ENCODE measurements at places on chromosomes 1 and 21. TPM values are rescaled to one million over a fixed set of nuclear protein-coding genes. Genes with fewer than 3 reads are reported as not detected.

Gene NFIA
- total RNA-seq, result 0.58 TPM

Gene KIF21B
- 12.0 TPM for total RNA-seq

Gene LCE3D
- total RNA-seq, result not detected

Gene S100A8
- not detected for total RNA-seq

Gene PTPN7
- not detected for total RNA-seq

Gene KRTAP13-2
- not detected for total RNA-seq

Gene CRNN
- total RNA-seq, result not detected

Gene XCL2
- total RNA-seq, result not detected

Gene DNAH14
- total RNA-seq, result 10.1 TPM

Gene CD34
- total RNA-seq, result not detected

Gene PMF1
- 131 TPM for total RNA-seq

Gene AADACL4
- total RNA-seq, result not detected

Gene RABIF
- total RNA-seq, result 12.7 TPM

Gene EXTL1
- 0.07 TPM for total RNA-seq

Gene LEFTY1
- not detected for total RNA-seq

Gene ZYG11B
- 21.8 TPM for total RNA-seq

Gene LMX1A
- total RNA-seq, result not detected

Gene LEPR
- total RNA-seq, result 12.4 TPM

Gene KCNA10
- total RNA-seq, result not detected

Gene SLC1A7
- not detected for total RNA-seq

Gene C1orf159
- total RNA-seq, result 20.2 TPM

Gene KCNT2
- 1.7 TPM for total RNA-seq

Gene SPEN
- 10.4 TPM for total RNA-seq

Gene F5
- not detected for total RNA-seq

Gene SDC3
- 25.6 TPM for total RNA-seq

Gene HSPB7
- not detected for total RNA-seq

Gene RCSD1
- total RNA-seq, result not detected

Gene S100A16
- 1,016 TPM for total RNA-seq

Gene USH2A
- not detected for total RNA-seq

Gene HSD3B2
- total RNA-seq, result not detected

Gene EPRS1
- 80.3 TPM for total RNA-seq

Gene CAMSAP2
- 12.1 TPM for total RNA-seq

Gene ACTL8
- total RNA-seq, result not detected

Gene SMCP
- total RNA-seq, result not detected

Gene RUNX3
- total RNA-seq, result not detected

Gene DMRTA2
- total RNA-seq, result not detected

Gene MYOC
- not detected for total RNA-seq

Gene FAM151A
- total RNA-seq, result not detected

Gene KRTAP19-7
- total RNA-seq, result not detected

Gene PSRC1
- 56.6 TPM for total RNA-seq

Gene CA6
- total RNA-seq, result not detected

Gene TNFRSF8
- total RNA-seq, result 0.35 TPM

Gene CHI3L1
- 0.86 TPM for total RNA-seq

Gene ZBTB8OS
- total RNA-seq, result 31.3 TPM
